ENCODE measurements at places on chromosomes 16 and 17. TPM values are rescaled to one million over a fixed set of nuclear protein-coding genes. Genes with fewer than 3 reads are reported as not detected.

Gene ASPHD1
- 17.2 TPM for total RNA-seq

Gene TMC6
- 2.3 TPM for total RNA-seq

DNA sequence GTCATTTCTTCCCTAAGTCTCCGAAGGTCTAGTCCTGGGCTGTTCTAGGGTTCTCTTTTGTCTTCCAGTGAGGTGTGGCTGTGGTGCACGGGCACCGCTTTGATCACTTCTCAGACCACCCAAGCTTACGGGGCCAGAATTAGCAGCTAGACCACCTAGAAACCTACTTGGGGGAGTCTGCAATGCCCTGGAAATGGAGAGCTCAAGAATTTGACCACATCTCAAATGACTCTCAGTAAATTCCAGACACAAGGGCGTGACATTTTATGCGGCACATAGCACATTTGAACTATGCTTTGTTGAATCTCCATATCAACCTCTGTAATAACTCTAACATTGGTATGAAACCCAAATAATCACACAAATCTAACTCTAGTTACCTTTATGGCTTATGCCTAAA is 24.9 kb downstream of the TRIM16 start:
- no peak for DNase-seq

GRCh38 chr16:46800494-46800893 is 30.5 kb downstream of the C16orf87 start:
- DNase-seq = no peak

DNA sequence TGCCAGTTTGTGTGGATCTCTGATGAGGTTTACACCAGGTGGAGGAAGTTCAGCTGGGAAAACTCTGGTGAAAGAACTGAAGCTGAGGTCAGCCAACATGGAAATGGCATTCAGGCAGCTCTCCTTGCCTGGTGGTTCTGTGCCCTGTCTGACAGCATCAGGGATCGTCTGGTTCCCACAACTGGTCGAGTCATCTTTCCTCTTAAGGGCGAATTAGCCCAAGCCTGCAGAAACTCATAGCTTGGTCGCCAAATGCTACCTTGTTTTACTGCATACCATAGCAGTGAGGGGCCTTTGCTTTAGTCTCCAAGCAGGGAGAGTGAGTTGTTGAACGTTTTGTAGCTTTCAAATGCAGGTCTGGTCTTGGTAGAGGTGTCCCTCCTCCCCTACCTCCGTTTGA is 7.2 kb downstream of the PLCG2 start:
- no peak for DNase-seq

GRCh38 chr17:3796110-3796821 is 4.7 kb downstream of the ITGAE start:
- no peak for DNase-seq

GRCh38 chr16:1137604-1138003 is 15.3 kb upstream of the CACNA1H start:
- no peak for DNase-seq

DNA sequence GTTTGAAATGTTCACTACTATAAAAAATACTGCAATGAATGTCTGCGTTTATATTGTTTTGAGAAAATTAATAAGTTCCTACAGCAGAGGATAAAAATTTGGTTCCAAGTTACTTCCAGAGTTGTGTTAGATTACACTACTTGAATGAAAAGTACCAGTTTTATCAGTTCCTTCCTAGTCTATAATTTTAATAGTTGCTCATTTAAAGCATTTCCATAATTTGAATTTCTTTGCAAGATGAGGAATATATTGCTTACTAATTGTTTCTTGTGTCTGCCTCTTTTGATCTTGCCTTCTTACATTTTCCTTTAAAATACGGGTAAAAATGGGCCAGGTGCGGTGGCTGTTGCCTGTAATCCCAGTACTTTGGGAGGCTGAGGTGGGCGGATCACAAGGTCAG is 4.0 kb downstream of the EMC6 start:
- no peak for DNase-seq

Data from occipital lobe (tissue), 3 donors.